ENCODE measurements at places on chromosomes 6 and 20.
A peak's percentile ranks its signal among the peaks of the same experiment; 100 is the strongest.

DNA sequence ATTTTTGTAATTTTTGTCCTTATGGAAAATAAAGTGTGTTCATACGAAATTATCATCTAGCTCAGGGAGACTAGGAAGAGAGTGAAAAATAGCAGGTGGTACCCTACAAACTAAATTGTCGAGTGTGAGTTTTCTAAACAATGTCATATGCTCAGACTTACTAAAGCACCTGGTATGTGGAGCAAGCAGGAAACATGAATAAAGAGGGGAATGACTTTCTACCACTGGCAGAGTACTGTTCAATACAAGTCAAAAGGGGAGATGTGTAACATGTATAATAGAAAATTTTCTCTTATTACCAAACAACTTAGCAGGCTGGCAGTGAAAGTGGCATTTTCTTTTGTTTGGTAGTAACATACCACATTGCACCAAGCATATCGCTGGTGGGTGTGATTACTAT lies 36.1 kb downstream of the CTNNBL1 start:
- DNase-seq = no peak

GRCh38 chr6:26331218-26332073 lies 33.6 kb upstream of the BTN3A2 start:
- DNase-seq = peak; percentile 21

- DNase-seq = peak; percentile 39
Observed at GRCh38 chr6:158850807-158851115, 31.6 kb upstream of the EZR start.

GRCh38 chr6:1461207-1461606 lies 71.8 kb downstream of the FOXF2 start:
- peak; percentile 59 for DNase-seq

GRCh38 chr6:52524918-52525317 lies 51.9 kb downstream of the TRAM2 start:
- no peak for DNase-seq

DNA sequence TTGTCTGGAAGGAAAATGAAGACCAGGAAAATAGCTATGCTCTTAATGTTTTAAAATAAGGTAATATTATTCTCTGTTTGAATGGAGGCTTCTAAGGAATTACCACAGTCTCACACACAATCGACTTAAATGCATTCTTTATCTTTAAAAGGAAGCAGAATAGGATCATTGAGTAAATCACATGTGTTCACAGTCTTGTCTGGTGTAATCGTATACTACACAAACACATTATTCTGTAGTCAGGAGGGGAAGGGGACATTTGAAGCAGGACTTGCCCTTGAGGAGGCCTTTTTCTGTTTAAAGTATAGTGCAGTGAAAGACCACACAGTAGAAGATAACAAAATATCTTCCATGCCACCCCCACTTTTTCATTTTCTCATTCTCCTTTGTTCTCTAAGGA lies 20.6 kb upstream of the REV3L start:
- no peak for DNase-seq

GRCh38 chr6:79468116-79468515 lies 69.1 kb downstream of the LCA5 start:
- DNase-seq = peak; percentile 61

GRCh38 chr20:23607497-23608245 lies 2.0 kb upstream of the CST9 start:
- no peak for DNase-seq

DNA sequence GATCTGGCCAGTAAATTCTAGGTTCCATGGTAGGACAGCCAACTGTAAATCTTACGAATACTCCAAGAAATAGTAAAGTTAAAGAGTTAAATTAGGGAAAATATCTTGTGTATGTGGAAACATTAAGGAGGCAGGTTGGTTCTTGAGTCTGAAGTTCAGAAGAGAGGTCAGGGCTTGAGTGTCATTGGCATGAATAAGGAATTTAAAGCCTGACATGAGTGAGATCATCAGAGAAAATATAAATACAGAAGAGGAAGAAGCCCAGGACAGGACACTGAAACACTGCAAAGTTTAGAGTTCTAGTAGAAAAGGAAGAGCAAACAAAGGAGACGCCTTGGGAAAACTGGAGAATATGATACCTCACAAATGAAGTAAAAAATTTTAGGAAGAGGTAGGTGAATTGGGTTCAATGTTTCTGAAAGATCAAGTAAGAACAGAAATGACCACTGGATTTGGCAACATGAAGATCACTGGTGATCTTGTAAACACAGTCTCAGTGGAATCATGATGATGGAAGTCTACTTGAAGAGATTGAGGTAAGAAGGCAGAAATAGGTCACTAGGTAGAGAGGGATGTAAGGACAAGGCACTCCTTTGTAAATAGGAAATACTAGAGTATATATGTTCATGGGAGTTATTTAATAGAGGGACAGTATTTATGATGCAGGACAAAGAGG lies 41.6 kb upstream of the SYNCRIP start:
- DNase-seq = peak; percentile 14

Data from cardiac fibroblast (primary cell).